Esophagus muscularis mucosa (tissue), 4 donors: ENCODE measurements at places on chromosomes 3 and 15. TPM values are rescaled to one million over a fixed set of nuclear protein-coding genes. Genes with fewer than 3 reads are reported as not detected.

SLC28A1 gene
- 0.23 TPM for total RNA-seq

HEMK1 gene
- total RNA-seq = 6.8 TPM

CADPS gene
- total RNA-seq = 8.1 TPM

KCNMB3 gene
- total RNA-seq = 2.5 TPM

KIF7 gene
- total RNA-seq = 10.8 TPM

UBP1 gene
- total RNA-seq = 78.3 TPM

ACAD9 gene
- total RNA-seq = 28.7 TPM

SAMD7 gene
- not detected for total RNA-seq

CCDC39 gene
- not detected for total RNA-seq

CILP gene
- 166 TPM for total RNA-seq

LRRC34 gene
- 2.9 TPM for total RNA-seq

NRG4 gene
- total RNA-seq = not detected

ACAA1 gene
- total RNA-seq = 43.6 TPM

CYP1A1 gene
- 1.5 TPM for total RNA-seq

CLDN18 gene
- total RNA-seq = under 0.01 TPM

SI gene
- total RNA-seq = not detected

ARRDC4 gene
- total RNA-seq = 124 TPM

ST3GAL6 gene
- 10.8 TPM for total RNA-seq

ABHD14A gene
- total RNA-seq = 15.4 TPM

GOLGA8J gene
- not detected for total RNA-seq

FMN1 gene
- total RNA-seq = 10.9 TPM

FOXB1 gene
- not detected for total RNA-seq

LTF gene
- 0.92 TPM for total RNA-seq

CACNA2D2 gene
- 0.84 TPM for total RNA-seq

SLC15A2 gene
- total RNA-seq = 0.52 TPM

BNC1 gene
- total RNA-seq = 0.19 TPM

SSUH2 gene
- 0.32 TPM for total RNA-seq

DOCK3 gene
- 9.0 TPM for total RNA-seq

BCL6 gene
- 161 TPM for total RNA-seq

RAD54L2 gene
- total RNA-seq = 25.3 TPM

WDR53 gene
- 3.8 TPM for total RNA-seq

FGD5 gene
- 15.9 TPM for total RNA-seq

GPR27 gene
- total RNA-seq = 2.5 TPM

POMGNT2 gene
- 39.6 TPM for total RNA-seq

IQCF6 gene
- total RNA-seq = not detected

ITIH1 gene
- total RNA-seq = not detected

C3orf85 gene
- not detected for total RNA-seq

SCAANT1 gene
- not detected for total RNA-seq

SCAP gene
- total RNA-seq = 92.0 TPM

TRAIP gene
- 1.3 TPM for total RNA-seq

IL16 gene
- 14.7 TPM for total RNA-seq

CHL1 gene
- 38.6 TPM for total RNA-seq

MCCC1 gene
- total RNA-seq = 27.3 TPM

RGMA gene
- 218 TPM for total RNA-seq
